Activated CD4-positive, alpha-beta T cell treated with anti-CD3 and anti-CD28 coated beads for 24 hours (primary cell): ENCODE measurements at places on chromosomes 5 and 9.

DNA sequence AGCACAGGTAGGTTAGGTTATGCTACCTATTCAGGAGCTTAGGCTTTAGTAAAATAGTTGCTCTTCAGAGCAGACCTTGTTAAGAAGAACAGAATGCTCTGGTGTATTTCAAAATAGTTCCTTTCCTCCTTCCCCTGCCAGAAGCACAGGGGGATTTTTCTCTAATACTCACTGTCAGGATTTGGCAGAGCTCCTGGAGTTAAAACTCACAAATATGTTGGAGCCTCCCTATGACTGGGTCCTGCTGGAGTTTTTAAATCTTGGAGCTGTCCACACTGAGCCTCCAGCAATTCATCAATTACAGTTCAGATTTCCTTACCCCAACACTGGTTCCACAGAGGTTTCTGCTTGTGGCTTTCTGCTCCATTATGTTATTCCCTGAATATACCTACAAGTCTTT lies 1233.8 kb upstream of the WWC1 start:
- no peak for DNase-seq

DNA sequence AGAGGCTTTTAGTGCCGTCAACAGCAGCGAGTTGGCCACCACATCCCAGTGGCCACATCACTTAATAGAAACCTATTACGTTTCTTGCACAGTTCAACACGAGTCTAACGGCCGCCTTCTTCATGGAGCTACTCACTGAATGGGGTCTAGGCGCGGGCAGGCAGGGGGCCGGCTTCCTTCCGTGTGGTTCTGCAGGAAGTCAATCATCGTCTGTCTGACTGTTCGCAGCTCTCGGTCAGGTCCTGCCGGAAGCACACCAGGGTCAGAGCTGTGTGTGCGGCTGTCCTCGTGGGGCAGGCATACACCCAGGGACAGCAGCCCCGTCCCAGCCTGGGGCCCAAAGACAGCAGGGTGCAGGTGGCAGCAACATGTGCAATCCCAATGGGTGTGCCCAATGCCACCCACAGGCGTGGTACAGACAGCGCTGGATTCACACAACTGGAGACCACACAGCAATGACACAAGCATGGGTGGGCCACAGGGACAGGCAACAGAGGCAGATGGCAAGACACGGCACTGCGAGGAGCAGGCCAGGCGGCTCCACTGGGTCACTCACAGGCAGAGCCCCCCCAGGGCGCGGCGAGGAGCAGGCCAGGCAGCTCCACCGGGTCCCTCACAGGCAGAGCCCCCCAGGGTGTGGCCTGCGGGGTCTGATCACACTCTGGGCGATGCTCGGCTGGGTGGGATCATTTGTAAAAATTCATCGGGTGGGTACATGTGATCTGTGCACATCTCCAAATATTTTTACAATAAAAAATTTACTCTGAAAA lies 19.1 kb upstream of the LHX3 start:
- no peak for DNase-seq

DNA sequence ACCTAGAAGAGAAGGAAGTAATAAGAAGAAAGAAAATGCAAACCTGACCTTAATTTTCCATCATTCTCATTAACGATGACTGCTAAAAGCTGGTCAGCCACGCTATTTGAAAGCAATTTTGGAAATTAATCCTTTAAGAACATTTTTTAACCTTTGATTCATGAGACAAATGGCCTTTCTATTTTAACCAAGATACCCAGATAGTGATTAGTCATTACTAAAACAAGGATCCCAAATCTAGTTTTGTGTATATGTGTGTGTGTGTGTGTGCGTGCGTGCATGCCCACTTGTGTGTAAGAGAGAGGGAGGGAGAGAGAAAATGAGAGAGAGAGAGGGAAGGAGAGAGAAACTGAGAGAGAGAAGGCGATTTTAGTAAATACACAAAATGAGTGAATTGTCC lies 329.5 kb downstream of the DEPDC1B start:
- no peak for DNase-seq

DNA sequence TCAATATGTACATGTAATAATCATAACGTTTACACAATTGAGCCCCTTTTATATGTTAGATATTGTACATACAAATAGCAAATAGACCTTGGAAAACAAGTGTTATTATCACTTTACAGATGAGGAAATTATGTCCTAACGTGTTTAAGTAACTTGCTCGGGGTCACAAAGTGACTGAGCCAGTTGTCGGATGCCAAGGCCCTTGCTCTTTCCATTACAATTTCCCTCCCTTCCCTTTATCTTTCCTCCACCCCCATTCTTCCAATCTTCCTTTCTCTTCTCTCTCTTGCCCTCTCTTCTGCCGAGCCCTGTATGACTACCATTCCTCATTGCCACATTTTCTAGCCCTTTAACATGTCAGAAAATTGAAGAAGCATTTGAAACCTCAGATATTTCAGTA lies 34.4 kb upstream of the RAD23B start:
- DNase-seq: no peak

GRCh38 chr5:78805-79149 lies 13.2 kb upstream of the PLEKHG4B start:
- DNase-seq: no peak

DNA sequence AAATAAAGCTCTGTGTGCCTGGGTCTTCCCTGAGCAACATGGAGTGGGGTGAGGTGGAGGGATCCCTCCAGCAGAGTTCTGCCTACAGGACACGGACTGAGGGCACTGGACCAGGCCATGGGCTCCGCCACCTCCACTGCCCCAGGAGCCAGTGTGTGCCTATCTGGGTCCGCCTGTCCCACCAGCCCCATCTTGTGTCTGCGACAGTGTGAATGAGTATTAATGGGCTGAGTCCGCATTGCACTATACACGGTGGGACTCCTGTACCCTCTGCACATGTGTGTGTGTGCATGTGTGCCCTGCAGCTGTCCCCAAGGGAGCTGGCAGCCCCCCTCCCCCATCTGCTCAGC lies 11.4 kb downstream of the FGFR4 start:
- no peak for DNase-seq

GRCh38 chr9:79026316-79026715 lies 545.4 kb upstream of the TLE4 start:
- no peak for DNase-seq

DNA sequence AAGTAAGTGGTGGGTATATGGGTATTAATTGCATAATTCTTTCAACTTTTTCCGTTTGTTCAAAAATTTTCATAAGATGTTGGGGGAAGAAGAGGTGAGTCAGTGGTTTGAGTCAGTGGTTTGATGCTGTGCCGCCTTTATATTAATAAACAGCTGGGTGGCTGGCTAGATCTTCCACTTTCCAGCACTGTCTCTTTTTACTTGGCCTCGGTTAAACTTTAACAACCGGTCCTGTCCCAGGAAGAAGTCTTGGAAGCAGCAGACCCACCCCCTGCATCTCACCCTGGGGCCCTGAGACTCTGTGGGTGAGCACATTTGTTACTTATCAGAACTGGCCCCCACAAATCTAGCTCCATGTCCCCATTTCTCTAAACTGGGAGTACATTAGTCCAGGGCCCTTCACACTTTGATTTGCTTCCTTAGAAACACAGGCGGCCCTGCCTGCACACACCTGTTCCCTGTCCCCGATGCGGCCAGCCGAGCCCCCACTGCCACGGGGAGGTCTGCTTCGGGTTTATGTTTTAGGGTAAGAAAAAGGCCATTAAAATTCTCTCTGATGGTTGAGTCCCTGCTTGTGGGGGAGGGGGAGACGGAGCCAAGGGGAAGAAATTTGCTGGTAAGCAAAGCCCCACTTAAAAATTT lies 90.7 kb downstream of the PTCH1 start:
- DNase-seq: no peak

DNA sequence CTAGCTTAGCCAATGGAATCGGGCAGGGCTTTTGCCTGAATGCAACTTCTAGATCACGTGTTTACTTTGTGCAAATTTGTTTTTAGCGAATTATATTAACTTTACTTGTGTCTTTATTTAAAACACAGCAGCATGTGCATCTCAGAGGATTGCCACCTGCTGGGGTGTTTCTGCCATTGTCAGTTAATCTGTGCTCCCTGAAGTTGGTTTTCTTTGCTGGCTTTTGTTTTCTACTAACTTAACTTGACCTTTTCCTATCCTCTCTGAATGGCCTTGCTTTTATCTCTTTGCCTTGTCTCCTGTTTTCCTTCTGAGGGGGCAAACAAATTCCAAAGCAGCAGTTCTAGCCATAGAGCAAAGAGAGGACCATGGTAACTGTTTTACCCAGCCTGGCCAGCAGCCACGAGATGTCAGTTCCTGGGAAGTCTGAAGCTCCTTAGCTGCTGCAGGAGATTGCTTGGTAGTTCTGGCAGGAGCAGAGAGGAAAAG lies 67.6 kb downstream of the ARHGEF28 start:
- DNase-seq: no peak

DNA sequence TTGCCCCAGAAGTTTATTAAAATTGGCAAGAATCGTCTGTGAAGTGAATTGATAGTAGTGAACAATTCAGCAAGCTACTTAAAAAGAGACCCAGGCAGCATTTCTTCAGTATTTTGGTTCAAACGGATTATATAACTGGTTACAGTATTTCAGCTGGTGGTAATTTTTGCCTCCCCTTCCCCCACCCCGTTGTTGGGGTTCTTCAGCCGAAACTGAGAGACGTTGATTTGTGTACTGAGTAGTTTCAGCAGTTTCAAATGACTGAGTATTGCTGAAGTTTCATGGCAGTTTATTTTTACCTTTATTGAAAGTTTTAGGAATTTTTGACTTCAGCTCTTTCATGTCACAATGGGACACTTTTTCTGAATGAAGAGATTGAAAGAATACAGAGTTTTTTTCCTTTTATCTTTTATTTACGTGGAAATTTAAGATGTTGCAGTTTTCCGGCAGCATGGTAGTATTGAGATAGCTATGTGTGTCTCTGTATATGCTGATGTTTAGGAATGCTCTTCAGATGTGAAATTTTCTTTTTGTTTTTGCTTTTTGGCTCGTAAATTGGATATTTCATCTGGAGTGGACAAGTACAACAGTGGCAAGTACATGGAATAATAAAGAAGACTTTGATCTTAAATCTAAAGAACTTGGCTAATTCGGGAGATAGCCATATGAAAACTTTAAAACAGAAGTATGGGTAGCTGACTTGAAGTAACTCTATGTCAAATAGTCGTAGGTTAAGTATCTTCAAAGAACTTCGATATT lies 1.9 kb downstream of the GPBP1 start:
- no peak for DNase-seq

GRCh38 chr9:120481846-120482245 lies 98.1 kb downstream of the CDK5RAP2 start:
- no peak for DNase-seq

DNA sequence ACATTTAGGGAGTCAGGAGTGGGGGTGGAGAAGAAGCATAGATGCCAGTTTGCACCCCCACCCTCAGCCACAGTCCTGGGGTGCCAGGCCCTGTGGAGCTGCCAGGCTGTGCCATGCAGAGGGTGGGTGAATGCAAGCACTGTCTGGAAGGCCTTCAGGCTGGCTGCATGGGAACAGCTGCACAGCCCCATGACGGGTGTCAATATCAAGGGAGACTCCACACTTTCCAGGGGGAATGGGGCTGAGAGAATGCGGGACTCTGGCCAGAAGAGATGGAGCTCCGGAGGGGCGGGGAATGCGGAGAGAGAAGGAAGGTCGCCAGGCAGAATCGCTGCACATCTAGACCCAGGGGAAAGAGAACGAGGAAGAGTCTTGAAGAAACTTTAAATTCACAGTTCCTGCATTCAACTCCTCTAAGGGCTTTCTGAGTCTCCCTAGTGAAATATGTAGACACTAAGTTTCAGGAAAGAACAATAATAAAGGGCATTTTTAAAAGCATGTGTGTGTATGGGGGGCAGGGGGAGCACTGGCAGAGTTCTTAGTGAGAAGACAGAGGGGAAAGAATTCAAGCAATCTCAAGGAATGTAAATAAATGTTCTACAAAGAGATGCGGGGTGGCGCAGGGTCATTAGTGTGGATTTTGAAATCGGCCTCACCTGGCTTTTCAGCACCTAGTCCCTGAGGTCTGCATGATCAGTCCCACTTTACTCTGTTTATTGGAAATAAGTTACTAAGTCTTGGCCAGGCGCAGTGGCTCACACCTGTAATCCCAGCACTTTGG lies 59.1 kb downstream of the BOD1 start:
- no peak for DNase-seq

- no peak for DNase-seq
Observed at GRCh38 chr9:33265211-33265865, 489 bp downstream of the CHMP5 start.

- no peak for DNase-seq
Observed at GRCh38 chr5:131610198-131611063, 24.6 kb downstream of the RAPGEF6 start.

DNA sequence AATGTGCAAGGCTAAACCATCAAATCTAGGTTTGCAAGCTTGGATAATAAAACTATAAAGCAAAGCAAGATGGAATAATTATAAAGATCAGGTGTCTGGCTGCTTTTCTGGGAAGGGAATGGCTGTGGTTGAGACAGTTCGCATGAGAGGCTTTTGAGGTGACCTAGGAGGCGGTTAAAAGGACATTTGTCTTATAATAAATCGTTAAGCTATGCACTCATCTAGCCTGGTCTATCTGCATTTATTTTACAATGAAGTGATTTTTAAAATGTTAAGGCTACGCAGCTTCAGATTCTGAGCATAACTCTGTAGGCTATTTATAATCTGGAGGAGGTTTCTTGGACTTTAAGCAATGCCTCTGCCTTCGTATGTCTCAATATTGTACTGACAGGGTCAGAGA lies 29.4 kb upstream of the MAN2A1 start:
- no peak for DNase-seq

- no peak for DNase-seq
Observed at GRCh38 chr9:107938801-107939386, 449.3 kb upstream of the KLF4 start.

- no peak for DNase-seq
Observed at GRCh38 chr9:82295181-82295580, 306.6 kb downstream of the SPATA31D1 start.

- no peak for DNase-seq
Observed at GRCh38 chr5:93454896-93455295, 126.1 kb downstream of the NR2F1-AS1 start.

DNA sequence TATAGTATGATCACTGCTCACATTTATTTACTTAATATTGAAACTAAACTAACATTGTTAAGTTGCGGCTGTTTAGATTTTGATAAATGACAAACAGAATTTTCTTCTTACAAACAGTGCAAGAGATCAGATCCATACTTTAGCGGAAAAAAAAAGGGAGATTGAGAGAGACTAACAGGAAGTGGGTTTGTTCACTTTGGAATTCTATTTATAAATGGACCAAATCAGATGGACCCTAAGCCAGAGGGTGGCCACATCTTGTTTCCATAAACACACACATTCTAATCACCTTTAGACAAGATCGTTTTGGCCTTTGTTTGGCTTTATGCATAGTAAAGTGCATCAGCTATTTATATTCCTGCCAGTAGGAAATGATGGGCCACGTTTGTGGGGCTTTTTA lies 381.4 kb upstream of the CD180 start:
- no peak for DNase-seq

DNA sequence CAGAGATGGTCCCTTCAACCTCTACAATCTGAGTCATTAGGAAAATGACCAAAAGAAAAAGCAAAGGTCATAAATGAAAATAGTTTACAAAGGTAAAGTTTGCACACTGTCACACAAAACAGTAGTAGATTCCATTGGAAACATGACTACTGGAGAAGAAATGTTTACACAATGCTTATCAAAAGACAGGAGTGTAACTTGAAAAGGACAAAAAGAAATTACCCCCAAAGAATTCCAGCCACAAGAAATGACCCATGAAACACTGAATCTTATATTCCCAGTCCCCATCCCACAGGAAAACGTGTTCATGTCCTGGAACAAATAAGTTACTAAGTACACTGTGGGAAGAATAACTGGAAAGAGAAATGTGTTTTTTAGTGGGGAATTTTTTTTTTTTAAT lies 385.1 kb downstream of the SEMA5A start:
- DNase-seq: no peak
